ENCODE measurements at places on chromosomes 3 and 15. TPM values are rescaled to one million over a fixed set of nuclear protein-coding genes. Genes with fewer than 3 reads are reported as not detected.

Gene TUBGCP5
- polyA plus RNA-seq: 9.0 TPM

DNA sequence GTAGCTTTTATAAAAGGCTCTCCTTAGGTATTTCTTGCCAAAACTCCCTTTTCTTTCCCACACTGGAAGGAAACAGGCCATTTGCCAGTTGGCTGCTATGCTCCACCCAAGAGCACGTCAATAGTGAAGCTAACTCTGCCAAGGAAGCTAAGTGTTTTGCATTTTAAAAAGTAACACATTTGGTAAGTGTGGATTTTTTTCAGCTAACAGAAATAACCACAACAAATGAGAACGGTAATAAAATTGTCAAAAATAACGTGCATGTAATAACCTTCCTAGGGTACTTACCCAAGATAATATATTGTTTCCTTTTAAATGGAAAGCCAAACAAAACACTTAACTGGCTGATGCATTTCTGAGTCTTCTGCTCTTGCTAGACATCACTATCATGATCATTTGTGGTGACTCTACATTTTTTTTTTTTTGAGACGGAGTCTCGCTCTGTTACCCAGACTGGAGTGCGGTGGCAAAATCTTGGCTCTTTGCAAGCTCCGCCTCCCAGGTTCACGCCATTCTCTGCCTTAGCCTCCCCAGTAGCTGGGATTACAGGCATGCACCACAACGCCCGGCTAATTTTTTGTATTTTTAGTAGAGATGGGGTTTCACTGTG is 4.6 kb downstream of the DPP8 start:
- H3K27ac ChIP-seq: peak overlapping the region; percentile 31
- no peaks in the 10 kb centered on the region for H3K27me3 ChIP-seq
- H3K4me3 ChIP-seq: no peak overlapping the region
- peaks cover 56% of the 10 kb centered on the region for H3K4me1 ChIP-seq
- H3K36me3 ChIP-seq: peaks cover 45% of the 10 kb centered on the region
- no peak for DNase-seq

GRCh38 chr3:152785051-152785450 is 49.9 kb upstream of the P2RY1 start:
- no peaks in the 10 kb centered on the region for H3K4me1 ChIP-seq
- H3K4me3 ChIP-seq: no peak overlapping the region
- H3K27ac ChIP-seq: no peak overlapping the region

DNA sequence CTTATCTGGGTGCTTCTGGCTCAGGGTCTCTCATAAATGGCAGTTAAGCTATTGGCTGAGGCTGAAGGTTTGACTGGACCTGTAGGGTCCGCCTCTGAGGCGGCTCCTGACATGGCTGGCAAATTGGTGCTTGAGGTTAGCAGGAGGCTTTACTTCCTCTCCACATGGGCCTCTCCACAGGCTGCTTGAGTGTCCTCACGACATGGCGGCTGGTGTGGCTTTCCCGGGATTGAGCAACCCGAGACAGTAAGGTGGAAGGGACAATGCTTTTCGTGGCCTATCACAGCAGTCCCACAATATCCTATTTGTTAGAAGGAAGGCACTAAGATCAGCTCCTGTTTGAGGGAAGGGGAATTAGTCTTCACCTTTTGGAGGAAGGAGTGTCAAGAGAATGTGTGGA is 267.3 kb upstream of the LRRFIP2 start:
- no peak for DNase-seq
- no peak overlapping the region for H3K4me3 ChIP-seq
- H3K27me3 ChIP-seq: no peaks in the 10 kb centered on the region
- no peak overlapping the region for H3K27ac ChIP-seq
- H3K36me3 ChIP-seq: no peaks in the 10 kb centered on the region

DNA sequence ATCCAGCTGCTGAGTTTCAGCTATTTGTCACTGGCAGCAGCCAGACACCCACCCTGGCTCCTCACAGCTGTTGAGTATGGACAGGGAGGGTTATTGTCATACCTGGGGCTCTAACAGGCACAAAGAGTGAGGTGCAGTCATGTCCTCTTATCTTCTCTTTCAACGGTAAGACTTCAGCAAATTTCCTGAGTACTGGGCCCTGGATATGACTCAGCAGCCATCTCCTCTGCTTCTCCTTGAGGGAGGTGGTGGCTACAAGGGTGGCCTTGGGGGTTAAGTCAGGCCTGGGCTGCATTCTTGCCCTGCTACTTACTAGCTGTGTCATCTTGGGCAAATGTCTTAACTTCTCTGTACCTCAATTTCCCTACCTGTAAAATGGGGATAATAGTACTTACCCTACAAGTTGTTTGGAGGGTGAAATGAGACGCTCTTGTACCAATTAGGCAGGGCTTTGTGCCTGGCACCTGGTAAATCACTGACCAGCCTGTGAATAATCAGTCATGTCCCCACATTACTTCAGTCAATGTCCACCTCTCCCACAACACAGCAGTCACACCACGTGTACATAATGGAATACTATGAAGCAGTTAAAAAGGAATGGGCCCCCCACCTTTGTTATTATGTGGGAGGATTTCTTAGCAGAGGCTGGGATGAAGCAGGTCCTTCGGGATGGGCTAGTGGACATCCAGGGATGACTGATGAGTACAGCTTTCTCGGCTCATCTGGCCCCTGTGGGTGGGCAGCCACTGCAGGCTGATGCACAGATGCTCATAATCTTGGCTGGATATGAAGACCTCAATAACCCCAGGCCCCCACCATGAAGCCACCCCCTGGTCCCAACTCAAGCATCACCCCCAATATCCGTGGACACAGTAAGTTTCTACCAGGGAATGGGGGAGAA is 528.8 kb downstream of the SHQ1 start:
- H3K36me3 ChIP-seq: no peaks in the 10 kb centered on the region
- no peak overlapping the region for H3K4me3 ChIP-seq
- peaks cover 28% of the 10 kb centered on the region for H3K4me1 ChIP-seq
- no peak for DNase-seq
- H3K27me3 ChIP-seq: no peaks in the 10 kb centered on the region
- H3K27ac ChIP-seq: no peak overlapping the region

DNA sequence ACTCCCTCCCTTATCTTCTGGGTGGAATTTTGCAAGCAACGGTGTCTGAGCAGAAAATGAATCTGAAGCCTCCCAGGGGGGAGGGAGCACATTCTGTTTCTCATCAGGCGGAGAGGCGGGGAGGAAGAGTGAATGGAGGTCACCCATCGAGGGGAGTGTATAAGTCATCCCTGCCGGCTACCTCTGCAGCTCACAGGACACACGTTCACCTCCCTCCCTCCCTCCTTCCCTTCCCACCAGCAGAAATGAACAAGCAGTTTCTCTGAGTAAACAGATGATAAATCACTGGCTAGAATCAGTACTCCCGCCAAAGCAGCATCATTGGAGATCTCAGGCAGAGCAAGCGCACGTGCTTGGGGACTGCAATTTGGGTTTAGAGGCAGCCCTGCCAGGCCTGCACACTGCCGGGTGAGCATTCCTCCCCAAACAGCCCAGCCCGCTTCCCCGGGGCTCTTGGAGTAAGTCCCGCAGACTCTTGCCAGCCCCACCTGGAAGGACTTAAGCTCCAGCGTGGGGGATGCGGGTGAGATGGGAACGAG is 38.3 kb downstream of the CPN2 start:
- H3K4me1 ChIP-seq: peaks cover 25% of the 10 kb centered on the region
- DNase-seq: no peak
- H3K27ac ChIP-seq: no peak overlapping the region
- H3K4me3 ChIP-seq: no peak overlapping the region

GRCh38 chr15:69590932-69591524 is 138.4 kb downstream of the RPLP1 start:
- no peaks in the 10 kb centered on the region for H3K36me3 ChIP-seq
- peaks cover 43% of the 10 kb centered on the region for H3K4me1 ChIP-seq
- no peak overlapping the region for H3K4me3 ChIP-seq

Gene CLDN18
- 441 TPM for polyA plus RNA-seq

DNA sequence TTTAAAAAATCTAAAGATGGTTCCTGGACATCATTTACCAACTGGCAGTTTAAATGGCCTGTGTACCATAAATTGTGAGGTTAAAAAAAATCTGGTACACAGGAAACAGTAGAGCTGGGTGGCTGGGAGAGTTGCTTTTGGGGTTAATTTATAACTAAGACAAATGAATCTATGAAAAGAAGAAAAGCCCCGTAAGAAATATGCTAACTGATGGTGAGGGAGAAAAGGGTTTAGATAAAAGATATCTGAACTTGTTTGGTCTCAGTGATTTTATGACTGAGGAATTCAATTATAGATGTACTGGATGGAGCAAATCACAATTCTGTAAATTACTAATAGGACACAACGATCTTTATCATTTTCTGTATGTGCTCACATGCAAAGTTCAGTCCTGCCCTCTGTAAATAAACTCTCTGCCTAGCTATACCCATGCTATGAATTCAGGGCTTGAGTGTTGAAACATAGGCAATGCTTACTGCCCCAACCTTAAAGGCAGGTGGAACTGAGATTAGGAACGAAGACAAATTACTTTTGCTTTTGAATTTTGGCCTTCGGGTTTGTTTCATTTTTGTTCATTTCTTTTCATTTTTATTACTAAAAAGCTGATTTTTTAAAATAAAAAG is 28.0 kb downstream of the PPARG start:
- H3K4me3 ChIP-seq: no peak overlapping the region
- no peaks in the 10 kb centered on the region for H3K36me3 ChIP-seq
- peaks cover 32% of the 10 kb centered on the region for H3K4me1 ChIP-seq
- no peak overlapping the region for H3K27ac ChIP-seq

Gene ESYT3
- polyA plus RNA-seq: 0.44 TPM

Gene CCDC39
- polyA plus RNA-seq: not detected
